ENCODE measurements at places on chromosomes 5 and 9.

DNA sequence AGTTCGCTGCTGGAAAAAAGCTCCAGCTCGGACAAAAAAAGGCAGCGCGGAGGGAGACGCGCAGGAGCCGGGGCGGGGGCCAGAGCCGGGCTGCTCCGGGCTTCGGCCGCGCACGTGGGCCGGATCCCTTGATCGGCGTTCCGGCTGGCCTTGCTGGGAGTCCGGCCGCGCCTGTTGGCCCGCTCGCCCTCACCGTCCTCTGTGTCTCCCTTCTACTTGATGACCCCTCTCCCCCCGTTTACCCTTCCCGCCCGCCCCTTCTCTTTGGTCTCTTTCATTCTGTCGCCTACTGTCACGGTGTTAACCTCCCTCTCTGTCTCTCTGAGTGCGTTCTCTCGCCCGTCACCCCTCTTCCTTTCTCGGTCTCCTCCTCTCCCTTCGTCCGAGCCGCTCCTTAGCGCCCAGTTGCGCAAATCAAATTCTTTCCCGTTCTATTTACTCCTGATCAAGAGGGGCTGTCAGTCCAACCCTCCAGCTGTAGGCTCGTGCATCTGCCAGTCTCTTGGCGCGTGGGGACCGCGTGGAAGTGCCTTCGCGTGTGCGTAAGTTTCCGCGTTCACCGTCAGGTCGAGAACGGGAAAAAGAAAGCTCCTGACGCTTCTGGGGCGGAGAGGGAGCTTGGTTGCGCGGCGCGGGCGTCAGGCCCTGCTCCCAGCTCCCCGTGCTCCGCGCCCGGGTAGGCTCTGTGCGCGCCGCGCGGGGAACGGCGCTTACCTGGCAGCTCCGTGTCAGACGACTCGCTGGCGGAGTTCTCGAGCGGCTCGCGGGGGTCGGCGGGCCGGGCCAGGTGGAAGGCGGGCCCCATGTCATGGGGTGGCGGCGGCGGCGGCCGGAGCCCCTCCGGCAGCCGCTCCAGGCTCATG, 798 bp downstream of the PITX1 start:
- DNase-seq: peak; percentile 32

- DNase-seq: no peak
These were observed 852.3 kb upstream of the DMAC1 start for GRCh38 chr9:8651846-8652215.

GRCh38 chr9:2281803-2282185, 266.6 kb downstream of the SMARCA2 start:
- no peak for DNase-seq

DNA sequence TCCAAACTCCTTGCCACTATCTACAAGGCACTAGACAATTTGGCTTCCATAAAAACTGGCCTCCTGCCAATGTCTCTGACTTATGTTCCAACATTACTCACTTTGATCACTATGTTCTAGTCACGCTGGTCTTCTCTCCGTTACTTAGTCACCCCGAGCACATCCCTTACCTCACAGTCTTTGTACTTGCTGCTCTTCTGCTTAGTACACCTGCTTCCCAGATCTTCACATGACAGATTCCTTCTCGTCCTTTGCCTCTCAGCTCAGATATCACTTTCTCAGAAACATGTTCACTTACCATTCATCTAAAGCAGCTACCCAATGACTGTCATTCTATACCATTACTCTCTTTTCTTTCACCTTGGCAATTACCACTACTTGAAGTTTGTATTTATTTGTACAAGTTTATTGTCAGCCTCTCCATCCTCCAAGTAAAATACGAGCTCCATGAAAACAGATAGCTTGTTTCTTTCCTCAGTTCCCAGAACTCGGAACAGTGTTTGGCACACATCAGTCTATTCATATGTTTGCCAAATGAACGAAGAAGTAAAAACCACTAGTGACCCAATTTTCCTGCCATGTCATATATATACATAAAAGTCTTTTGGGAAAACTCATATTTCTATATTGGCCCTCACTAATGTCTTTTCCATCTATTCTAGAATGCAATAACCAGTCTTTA, 5.9 kb upstream of the SLC22A5 start:
- DNase-seq: peak; percentile 4

- peak; percentile 35 for DNase-seq
These were observed 205.3 kb downstream of the SLCO4C1 start for GRCh38 chr5:102090770-102091169.
